ENCODE measurements at places on chromosomes 13 and 19. TPM values are rescaled to one million over a fixed set of nuclear protein-coding genes. Genes with fewer than 3 reads are reported as not detected.

Gene ZNF791
- total RNA-seq, result 16.1 TPM

Gene MAG
- 10.8 TPM for total RNA-seq

Gene ADAT3
- total RNA-seq, result 16.7 TPM

GRCh38 chr13:90535421-90535820 is 812.1 kb upstream of the MIR17HG start:
- no peak for DNase-seq

DNA sequence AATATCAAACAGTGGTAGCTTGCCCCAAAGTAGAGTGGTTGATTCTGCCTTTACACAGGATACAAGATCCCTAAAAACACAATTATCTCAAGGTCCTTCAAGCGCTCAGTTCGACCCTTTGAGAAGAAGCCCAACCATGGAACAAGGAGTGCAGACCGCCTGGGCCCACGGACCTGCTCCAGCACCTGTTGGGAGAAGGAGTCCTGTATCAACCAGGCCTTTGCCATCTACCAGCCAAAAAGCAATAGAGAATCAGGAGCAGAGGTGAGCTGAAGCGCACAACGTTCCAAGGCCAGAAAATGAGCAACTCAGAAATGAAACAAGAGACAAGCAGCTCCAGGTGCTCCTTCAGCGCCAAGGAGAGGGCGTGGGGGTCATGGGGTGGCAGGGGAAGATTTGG is 6.3 kb upstream of the LILRB3 start:
- no peak for DNase-seq

DNA sequence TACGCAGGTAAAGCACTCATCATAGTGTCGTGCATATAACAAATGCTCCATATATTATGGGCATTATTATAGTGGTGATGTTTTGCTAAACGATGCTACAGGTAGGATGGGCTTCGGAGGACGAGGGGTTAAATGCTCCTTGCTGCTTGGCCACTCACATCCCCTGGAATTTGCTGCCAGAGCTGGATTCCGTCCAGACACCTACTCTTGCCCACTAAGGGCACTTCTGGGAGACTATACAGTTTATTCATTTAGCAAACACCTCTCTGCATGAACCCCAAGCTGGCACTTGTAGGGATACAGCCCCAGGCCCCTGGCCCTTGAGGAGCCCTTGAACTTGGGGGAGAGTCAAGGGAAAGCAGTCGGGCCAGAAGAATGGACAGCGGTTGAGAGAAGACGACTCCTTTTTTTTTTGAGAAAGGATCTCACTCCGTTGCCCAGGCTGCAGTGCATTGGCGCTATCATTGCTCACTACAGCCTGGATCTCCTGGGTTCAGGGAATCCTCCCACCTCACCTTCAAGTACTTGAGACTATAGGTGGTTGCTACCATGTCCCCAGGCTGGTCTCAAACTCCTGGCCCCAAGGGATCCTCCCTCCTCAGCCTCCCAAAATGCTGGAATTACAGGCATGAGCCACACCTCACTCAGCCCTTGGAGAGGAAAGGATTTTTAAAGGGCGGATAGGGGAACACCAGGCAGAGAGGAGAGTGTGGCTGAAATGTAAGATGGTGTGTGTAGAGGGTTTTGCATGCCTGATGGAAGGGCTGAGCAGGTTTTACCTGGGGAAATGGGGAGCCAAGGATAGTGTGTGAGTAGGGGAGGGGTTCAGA is 1.1 kb upstream of the MRPL34 start:
- no peak for DNase-seq

Measured in testis (tissue), 5 donors.